ENCODE measurements at places on chromosomes 12 and 14.

DNA sequence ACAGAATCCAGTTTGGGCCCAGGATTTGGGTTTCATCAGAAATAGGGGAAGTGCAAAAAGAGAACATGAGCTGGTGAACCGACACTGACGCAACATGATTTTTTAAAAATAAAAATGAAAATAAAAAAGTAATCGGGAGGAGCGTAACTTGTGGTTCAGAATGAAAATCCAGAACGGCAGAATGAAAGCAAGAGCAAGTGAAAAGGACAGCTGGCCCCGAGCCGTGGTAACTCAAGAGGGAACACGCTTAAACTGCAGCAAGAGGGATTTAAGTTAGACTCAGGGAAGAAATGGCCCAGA is 1.6 kb downstream of the SLC6A12 start:
- no peak for DNase-seq

DNA sequence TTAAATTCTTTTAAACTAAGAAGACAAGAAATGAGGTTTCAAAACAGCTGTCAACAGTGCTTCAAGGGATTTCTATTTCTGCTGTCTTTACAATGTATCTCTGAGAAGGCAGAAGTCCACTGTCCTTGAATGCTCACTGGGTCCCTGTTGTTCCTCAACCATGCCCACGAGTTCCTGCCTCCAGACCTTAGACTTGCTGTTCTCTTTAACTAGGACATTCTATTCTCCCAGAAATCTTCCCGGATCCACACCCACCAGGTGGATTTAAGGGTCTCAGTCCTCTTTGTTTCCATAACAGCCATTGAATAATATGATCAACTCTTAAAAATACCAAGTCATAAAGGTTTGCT is 6.7 kb upstream of the SLC41A2 start:
- DNase-seq: no peak

GRCh38 chr12:88401155-88401554 is 179.1 kb downstream of the KITLG start:
- no peak for DNase-seq

GRCh38 chr12:93502802-93503623 is 35.7 kb downstream of the MRPL42 start:
- DNase-seq: peak; percentile 74

DNA sequence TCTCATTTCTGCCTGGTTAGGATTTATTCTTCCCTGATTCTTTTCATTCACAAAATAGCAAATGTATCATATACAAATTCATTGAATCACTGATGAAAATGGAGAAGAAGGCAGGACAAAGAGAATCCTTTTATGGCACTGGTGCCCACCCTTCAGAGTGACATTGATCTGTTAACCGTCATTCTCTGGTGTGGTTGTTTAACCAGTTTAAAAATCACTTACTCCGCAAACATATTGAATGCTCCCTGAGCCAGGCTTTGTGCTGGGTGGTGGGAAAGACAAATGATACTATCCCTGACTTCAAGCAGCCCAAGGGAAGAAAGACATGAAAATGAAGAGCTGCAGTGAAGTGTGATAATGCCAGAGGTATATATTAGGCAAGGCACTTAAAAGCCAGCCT is 187.5 kb upstream of the SLC38A2 start:
- DNase-seq: no peak

- no peak for DNase-seq
Measured at GRCh38 chr14:54186821-54187763, 209.7 kb upstream of the CDKN3 start.

DNA sequence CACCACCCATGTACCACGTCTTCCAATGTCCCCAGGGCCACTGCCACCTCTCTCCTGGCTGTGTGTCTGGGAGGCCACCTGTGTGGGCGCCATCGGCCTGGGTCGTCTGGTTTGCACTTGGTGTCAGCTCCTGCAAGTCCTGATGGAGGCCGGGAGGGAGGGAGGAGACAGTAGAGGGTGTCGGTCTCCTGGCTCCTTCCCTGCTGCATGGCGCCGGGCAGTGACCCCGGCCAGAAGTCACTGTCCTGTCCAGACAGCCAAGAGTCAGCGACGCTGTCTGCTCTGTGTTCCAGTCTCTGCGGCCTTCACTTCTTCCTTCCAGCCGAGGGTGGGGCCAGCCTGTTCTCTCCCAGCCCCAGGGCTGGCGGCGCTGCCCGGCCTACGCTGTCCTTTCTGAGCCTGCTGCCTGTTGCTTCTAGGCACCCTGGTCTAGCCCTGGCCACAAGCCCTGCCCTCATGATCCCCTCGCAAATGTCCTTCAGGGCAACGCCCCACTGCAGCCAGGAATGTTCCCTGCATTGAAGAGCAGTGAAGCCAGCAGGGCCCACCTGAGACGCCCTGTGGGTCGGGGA is 13.0 kb upstream of the LBHD2 start:
- DNase-seq: no peak

GRCh38 chr12:31859232-31859977 is 99.8 kb upstream of the RESF1 start:
- DNase-seq: no peak

DNA sequence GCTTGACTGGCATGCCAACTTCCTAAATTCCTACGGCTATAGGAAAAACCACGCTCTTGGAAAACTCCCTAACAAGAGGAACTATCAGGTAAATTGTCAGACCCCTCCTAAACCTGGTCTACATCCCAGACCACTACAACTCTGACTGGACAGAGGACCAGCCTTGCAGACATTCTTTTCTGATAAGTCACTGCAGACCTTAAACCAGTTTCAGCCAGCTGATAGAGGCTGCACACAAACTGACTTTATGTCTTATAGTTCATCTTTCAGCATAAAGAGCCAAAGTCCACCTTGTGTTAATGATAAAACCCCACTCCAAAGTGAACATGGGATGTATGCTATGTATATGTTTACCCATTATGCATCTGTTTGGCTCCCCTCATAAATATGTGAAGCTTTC is 166.6 kb downstream of the KTN1 start:
- no peak for DNase-seq
